ENCODE measurements at places on chromosomes 12 and 14.

- no peak for DNase-seq
Measured at GRCh38 chr12:69897744-69898143, 72.7 kb downstream of the MYRFL start.

GRCh38 chr12:67804168-67804567, 155.6 kb downstream of the DYRK2 start:
- no peak for DNase-seq

GRCh38 chr12:10717410-10717809, 5.7 kb downstream of the YBX3 start:
- no peak for DNase-seq

DNA sequence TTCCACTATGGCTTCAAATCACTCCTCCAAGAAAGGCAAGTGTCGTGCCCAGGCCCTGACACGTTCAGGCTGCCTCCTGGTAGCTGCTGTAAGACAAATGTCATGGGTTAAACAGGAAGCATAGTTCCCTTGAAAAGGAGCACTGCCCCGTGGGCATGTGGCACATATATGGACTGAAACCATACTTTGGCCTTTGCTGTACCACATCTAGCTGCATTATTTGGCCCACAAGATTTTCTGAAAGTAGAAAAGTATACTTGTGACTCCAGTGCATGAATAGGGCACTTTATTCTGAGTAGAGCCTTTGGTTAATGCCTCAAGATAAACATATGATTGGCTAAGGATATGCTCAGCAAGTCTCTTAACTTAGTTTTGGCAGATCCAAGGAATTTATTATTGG, 218.7 kb upstream of the EGLN3 start:
- no peak for DNase-seq
